CD4-positive, alpha-beta T cell treated with Interleukin-6 at 100 ng/mL for 8 hours (primary cell): ENCODE measurements at places on chromosomes 5 and 9.

DNA sequence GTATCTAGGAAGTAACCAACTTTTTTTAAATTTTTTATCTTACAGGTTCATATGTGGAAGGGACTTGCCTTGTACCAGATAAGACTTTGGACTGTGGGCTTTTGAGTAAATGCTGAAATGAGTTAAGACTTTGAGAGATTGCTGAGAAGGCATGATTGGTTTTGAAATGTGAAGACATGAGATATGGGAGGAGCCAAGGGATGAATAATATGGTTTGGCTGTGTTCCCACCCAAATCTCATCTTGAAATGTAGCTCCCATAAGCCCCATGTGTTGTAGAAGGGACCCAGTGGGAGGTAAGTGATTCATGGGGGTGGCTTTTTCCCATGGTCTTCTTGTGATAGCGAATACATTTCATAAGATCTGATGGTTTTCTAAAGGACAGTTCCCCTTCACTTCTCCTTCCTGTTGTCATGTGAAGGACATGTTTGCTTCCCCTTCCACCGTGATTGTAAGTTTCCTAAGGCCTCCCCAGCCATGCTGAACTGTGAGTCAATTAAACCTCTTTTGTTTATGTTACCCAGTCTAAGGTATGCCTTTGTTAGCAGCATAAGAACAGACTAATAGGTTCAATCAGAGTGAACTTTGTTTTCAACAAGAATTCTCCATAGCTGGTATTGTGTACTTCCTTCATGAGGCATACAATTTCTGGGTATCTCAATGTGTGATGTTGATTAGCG is 535.6 kb upstream of the MEF2C start:
- DNase-seq = no peak

DNA sequence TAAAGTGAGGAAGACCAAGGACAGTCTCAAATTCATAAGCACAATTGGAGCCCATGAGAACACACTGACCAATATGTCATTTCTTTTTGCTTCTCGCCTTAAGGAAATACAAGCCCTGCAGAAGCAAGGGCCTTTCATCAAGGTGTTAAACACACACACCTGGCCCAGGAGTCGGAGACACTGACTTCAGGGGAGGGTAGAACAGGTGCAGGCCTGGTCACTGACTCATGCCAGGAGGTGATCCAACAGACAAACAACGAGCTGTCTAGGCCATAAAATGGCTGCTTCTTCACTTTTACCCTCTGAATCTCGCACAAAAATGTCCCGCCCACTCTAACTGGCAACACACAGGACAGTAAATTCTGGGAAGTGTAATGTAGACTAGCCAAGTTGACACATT is 62.7 kb downstream of the RGMB start:
- no peak for DNase-seq

GRCh38 chr9:89177944-89178829 is at the start of gene SHC3:
SHC3 (minus strand) TSS chr9:89178818; CDS start chr9:89178460, 358 bp downstream.
- DNase-seq = no peak

DNA sequence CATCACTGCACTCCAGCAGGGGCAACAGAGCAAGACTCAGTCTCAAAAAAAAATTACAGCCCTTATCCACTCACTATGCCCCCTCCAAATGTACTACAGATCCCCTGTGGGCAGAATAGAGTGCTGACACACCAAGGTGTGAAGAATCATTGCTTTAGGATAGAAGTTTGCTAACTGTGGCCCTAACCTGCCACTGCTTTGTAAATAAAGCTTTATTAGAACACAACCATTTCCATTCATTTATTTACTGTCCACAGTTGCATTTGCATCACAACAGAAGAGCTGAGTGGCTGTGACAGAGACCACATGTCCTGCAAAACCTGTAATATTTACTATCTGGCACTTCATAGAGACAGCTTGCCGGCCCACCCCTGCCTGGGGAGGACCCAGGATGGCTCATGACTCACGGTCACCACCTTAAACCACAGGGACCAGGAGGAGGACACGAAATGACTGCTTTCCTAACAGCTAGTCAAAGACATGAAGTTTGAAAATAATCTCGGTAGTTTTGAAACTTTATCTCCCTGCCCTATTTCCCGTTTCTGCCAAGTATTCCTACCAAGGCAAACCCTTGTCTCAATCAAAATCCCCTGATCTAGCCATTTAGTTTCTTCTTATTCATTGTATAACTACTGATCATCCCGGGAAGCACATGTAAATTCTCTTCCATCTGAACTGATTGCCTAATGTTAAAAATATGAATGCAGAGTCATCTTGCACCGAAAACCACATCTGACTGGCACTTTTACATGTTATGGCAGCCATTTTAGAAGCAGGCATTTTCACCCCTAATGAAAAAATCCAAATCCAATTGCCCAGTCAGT is 206.1 kb downstream of the SLIT3 start:
- no peak for DNase-seq

- DNase-seq = no peak
Measured at GRCh38 chr5:149221731-149222342, 49.8 kb upstream of the AFAP1L1 start.

GRCh38 chr5:13745508-13745907 is 199.0 kb downstream of the DNAH5 start:
- no peak for DNase-seq

DNA sequence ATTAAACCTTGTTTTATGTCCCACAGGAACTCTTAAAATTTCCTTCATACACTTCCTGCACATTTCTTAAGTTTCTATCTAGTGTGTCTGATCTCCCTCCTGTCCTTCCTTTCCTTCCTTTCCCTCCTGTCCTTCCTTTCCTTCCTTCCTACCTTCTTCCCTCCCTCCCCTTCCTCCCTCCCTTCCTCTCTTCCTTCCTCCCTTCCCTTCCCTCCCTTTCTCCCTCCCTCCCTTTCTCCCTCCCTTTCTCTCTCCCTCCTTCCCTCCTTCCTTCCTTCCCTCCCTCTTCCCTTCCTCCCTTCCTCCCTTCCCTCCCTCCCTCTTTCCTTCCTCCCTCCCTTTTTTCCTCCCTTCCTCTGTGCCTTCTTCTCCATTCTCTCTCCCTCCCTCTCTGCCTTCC is 414.9 kb downstream of the ENC1 start:
- no peak for DNase-seq

DNA sequence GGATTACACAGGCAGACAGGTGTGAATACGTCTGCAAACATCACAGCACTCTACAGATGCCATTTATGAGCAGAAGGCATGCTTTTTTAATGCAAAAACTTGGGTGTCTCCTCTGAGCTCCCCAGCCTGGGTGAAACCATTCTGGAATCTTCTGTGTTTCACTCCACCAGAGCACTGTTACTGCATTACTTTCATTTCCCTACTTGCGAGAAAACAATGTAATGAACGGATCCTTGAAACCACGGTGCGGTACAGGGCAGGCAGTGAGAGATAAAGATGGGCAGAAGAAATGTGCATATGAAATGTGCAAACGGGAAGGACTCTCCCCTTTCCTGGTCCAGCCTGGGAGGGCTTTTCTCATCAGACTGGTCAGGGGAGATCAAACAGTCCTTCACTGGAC is 584.3 kb upstream of the KLF4 start:
- no peak for DNase-seq
